H1 (cell line): ENCODE measurements at places on chromosomes 16 and 17. TPM values are rescaled to one million over a fixed set of nuclear protein-coding genes. Genes with fewer than 3 reads are reported as not detected.

DNA sequence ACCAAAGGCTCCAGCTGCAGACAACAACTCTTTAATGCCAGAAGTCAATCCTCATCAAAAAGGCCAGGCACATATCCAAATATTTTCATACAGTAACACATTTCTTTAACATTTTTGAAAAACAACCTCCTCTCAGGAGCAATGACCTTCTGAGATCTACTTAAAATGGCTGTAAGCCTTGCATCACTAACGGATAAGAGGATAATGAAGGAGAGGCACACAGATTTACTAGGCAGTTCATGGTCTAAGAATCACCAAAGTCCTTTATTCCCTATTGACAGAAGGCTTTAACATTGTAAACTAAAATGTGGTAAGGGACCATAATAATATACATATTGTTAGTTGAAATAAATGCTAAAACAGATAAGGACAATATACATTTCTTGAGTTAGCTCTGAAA is 114.7 kb downstream of the USP32 start:
- no peak for DNase-seq

GRCh38 chr17:44906010-44906646 is 6.9 kb upstream of the EFTUD2 start:
- DNase-seq: no peak

- DNase-seq: no peak
Observed at GRCh38 chr17:53631486-53631885, 191.2 kb upstream of the KIF2B start.

DNA sequence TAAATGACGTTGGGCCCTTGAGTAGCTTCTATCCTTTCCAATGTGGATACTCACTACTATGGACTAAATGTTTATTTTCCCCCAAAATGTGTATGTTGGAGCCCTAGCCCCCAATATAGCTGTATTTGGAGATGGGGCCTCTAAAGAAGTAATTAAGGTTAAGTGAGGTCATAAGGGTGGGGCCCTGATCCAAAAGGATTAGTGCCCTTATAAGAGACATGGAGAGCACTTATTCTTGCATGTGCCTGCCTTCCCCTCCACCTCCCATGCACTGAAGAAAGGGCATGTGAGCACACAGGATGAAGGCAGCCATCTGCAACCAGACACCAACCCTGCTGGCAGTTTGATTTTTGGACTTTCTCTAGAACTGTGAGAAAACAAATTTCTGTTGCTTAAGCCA is 115.7 kb upstream of the MED13 start:
- DNase-seq: no peak

GRCh38 chr16:85202631-85203461 is 90.6 kb upstream of the CIBAR2 start:
- DNase-seq: no peak

DNA sequence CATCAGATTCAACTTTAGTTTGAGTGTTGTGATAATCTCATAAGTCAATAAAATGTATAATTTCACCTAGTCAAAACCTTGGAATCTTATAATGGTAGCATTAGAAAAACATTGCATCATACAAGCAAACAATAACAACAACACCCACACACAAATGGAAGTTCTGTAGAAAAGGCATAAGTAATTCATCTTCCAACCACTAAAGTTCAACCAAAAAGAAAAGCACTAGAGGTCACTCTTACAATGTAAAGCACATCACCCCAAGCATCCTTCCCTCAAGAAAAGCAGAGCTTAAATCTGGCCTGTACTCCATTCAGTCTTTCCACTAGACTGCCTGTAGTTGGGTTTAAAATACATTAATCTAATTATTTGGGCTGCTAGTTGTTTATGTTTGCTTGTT is 1.8 kb downstream of the CNTNAP4 start:
- DNase-seq: no peak

DNA sequence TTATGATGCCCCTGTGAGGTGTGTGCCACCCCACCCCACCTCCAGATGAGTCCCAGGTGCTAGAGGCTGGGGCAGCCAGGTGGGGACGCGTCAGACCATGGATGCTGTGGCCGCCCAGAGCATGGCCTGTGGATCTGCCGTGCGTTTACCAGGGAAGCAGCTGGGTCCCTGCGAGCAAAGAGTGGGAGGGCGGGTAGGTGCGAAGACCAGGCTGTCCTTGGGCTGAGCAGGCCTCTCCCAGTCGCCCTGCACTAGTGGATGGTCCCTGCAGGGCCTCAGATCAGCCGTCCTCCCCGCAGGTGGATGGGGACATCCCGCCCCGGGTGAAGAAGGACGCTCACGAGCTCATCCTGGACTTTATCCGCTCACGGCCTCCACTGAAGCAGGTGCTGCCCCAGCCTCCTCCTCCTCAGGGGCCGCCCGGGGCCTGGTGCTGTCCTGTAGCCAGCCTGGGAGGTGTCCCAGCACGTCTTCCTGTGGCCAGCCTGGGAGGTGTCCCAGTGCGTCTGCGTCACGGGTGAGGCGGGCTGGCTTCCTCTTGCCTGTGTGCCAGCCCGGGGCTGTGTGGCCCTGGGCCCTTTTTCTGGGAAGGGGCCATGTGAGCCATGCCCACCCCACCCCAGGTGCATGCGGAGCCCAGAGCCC is 18.0 kb upstream of the TCF25 start:
- no peak for DNase-seq

- no peak for DNase-seq
Observed at GRCh38 chr17:8014558-8014850, 12.1 kb downstream of the GUCY2D start.

GRCh38 chr16:83899272-83899897 is 470 bp downstream of the MLYCD start:
- no peak for DNase-seq

GRCh38 chr16:1903845-1904840 is 14.1 kb downstream of the HS3ST6 start:
- DNase-seq: no peak

- no peak for DNase-seq
Observed at GRCh38 chr16:66538910-66539309, 11.0 kb downstream of the TK2 start.

DNA sequence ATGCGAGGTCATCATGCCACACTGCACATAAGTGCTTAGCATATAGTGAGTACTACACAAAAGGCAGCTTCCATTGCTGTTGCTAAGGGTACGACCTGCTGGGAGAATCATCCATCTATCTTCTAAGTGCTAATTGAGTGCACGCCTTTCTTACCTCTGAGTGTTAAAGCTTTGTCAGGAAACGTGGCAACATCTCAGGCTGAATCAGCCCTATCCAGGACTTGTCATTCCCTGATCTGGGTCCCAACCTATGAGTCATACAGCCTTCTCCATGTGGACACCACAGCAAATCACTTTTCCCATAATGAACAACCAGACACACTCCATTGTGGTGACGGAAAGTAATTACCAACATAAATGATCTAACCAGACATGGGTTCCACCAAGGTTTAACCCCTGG is 201.1 kb upstream of the MAF start:
- DNase-seq: no peak

TBC1D3E gene
- total RNA-seq: not detected in 2 replicates

MMP28 gene
- total RNA-seq: not detected in 2 replicates

- no peak for DNase-seq
Observed at GRCh38 chr17:80780381-80781198, 211.1 kb upstream of the CHMP6 start.

DNA sequence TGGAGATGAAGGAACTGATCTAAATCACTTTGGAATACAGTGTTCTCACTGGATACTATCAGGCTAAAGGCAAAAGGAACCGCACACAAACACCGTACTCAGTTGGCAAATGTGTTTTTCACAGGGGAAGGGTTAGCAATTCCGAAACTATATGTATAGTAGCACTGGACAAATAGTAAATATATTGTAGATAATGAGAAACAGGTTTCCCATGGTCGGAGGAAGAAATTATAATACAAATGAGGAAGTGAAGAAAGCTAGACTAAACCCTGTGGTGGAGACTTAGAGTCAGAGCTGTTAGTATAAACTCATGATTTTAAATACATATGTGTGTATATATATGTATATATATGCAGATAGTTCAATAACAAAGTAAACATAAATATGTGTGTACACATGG is 414.1 kb upstream of the SALL1 start:
- DNase-seq: no peak

SAP30BP gene
- total RNA-seq: 79.9 and 81.5 TPM in 2 replicates

DNA sequence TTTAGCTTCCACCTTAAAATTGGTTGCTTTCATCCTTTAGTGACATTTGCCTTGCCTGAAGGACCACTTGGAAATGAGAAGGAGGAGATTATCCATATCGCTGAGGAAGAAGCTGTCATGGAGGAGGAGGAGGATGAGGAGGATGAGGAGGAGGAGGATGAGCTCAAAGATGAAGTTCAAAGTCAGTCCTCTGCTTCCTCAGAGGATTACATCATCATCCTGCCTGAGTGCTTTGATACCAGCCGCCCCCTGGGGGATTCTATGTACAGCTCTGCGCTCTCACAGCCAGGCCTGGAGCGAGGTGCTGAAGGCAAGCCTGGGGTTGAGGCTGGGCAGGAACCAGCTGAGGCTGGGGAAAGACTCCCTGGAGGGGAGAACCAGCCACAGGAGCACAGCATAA is 11.5 kb upstream of the TMEM106A start:
- DNase-seq: no peak

GRCh38 chr16:9091867-9092281 is 430 bp downstream of the HAPSTR1 start:
- peak; percentile 61 for DNase-seq

GRCh38 chr16:69323415-69323814 is 7.0 kb downstream of the PDF start:
- DNase-seq: no peak

CRHR1 gene
- 0.55 and 0.56 TPM in 2 replicates for total RNA-seq

DNA sequence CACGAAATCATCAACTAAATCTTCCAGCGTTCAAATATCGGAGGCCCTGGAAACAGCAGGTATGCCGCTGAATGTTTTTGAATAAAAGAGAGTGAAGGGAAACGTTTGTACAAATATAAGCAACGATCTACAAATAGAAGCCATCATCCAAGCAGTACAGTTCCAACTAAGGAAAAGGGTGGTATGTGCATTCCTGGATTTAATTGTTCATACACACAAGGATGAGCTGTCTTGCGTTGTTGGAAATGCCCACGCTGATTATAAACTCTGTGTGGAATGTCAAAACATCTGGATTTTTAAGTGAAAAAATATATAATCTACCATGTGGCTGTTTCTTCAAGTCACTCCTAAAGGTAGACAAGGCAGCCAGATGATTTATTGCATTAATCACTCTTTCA is 191.8 kb upstream of the HSBP1 start:
- DNase-seq: no peak

- peak; percentile 43 for DNase-seq
Observed at GRCh38 chr17:29219378-29220047, 27.1 kb upstream of the CRYBA1 start.

GRCh38 chr16:27432558-27432957 is 30.6 kb downstream of the IL21R start:
- no peak for DNase-seq

LCAT gene
- total RNA-seq: 14.9 and 19.6 TPM in 2 replicates

GRCh38 chr17:78842881-78843565 is 2.4 kb upstream of the USP36 start:
- DNase-seq: no peak

NUDT7 gene
- total RNA-seq: 8.8 and 9.9 TPM in 2 replicates

CDH1 gene
- total RNA-seq: 265 and 319 TPM in 2 replicates

DNA sequence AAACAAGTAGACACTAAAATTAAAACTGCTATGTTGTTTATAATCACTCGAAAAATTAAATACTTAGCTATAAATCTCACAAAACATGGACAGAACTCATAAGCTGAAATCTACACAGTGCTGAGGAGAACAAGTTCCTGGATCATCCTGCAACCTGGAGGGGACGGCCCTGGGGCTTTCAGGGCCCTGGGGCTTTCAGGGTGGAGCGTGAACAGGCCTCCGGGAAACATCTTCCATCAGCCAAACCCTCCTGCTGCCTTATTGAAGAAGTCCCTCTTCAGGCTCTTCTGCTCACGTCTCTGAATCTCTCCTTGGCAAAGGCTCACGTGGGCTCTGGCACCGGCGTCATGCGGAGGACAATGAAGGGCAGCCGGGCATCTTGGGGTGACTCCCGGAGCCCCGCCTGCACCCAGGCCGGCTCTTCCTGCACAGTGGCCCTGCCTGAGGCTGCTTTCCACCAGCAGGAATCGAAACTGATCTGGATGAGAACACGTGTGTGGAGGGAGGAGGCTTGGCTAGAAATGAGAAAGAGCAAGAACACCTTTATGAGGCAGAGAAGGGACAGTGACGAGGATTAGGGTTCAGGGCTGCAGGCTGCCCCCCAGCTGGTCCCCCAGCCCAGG is 127.3 kb downstream of the CDRT15L2 start:
- DNase-seq: no peak

SLC26A11 gene
- total RNA-seq: 15.5 and 18.2 TPM in 2 replicates
